AG10803 (cell line): ENCODE measurements at places on chromosomes 7 and 10.

DNA sequence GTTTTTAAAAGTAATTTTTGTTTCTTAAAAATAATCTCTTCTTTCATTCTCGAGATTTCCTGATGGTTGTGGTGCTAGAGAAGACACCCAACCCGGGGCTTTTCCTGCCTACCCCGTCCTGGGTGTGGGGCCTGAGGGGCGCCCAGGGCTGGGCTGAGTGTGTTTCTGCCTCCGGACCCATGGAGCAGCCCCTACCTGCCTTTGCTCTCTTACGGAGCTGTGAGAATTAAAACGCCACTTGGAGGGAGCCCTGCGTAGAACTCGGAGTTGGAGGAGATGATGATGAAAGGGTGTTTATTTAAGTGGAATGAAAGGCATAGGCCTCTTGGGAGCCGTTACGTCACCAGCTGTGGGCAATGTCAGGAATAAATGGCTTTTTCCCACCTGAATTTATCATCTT, 261.8 kb upstream of the SHH start:
- no peak for DNase-seq

DNA sequence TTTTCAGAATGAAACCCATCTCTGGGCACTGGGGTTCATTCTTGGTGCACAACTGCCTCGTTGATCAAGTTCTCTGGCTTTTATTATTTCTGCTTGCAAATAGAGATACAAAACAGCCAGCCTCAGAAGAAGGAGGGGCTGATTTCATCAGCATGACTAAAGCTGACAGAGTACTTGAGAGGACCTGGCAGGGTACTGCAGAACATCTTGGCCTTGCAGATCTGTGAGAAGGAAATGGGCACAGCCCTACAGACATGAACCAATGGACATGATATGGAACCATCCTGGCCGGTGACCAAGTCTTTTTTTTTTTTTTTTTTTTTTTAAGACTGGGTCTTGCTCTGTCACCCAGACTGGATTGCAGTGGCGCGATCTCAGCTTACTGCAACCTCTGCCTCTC, 240.6 kb downstream of the VTI1A start:
- peak; percentile 74 for DNase-seq

- DNase-seq, result peak; percentile 11
Measured at GRCh38 chr10:96746503-96746902, 26.2 kb upstream of the PIK3AP1 start.

- peak; percentile 43 for DNase-seq
Measured at GRCh38 chr7:41481353-41481752, 221.5 kb downstream of the INHBA start.

DNA sequence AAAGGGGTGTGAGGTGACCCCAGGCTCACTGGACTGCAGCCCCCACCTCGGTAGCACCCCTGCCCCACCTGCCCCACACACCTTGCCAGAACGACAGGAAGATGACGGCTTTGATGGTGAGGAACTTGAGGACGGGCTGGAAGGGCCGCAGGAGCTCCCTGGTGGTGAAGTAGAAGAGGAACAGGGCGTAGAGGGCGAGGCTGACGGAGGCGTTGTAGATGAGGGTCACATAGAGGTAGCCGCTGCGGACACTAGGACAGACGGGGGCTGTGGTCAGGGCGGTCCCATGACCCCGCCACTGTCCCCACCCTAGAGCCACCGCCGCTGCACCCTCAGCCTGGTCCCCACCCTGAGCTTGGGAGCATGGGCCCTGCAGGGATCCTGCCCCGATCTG, 7.6 kb downstream of the TMEM184A start:
- DNase-seq, result no peak

- no peak for DNase-seq
Measured at GRCh38 chr7:110940756-110941155, 150.2 kb upstream of the LRRN3 start.

- no peak for DNase-seq
Measured at GRCh38 chr7:93569189-93569588, 5.3 kb downstream of the CALCR start.

- peak; percentile 10 for DNase-seq
Measured at GRCh38 chr10:89540420-89540949, 5.1 kb upstream of the SLC16A12 start.

DNA sequence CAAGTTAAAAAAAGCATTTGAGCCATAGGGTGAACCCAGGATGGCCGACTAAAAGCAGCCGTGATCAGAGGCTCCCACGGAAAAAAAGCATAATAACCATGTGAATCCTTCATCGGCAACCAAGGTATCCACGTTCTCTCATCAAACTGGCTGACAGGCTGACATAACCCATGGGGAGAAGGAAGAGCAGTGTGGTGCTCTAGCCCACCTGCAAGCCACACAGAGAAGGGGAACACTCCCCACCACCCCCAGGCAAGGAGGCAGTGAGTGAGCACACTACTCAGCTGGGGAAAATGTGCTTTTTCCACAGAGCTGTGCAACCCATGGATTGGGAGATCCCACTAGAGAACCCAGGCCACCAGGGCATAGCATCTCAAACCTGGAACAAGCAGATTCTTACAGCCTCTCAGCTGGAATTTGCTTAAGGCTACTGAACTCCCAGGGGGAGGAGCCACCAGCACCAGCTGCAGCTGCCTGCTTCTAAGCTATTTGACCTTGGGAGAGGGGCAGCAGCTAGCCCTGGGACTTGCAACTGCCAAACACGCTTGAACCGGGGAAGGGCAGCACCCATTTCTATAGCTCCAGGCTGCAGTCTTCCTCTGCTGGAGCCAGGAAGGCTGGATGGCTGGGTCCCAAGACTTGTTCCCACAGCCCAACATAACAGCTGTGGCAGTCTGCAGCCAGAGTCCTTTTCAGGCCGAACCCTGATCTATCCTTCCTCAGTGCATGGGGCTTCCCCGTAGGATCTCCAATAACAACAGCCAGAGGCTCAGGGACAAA, 178.2 kb upstream of the NRG3 start:
- no peak for DNase-seq

DNA sequence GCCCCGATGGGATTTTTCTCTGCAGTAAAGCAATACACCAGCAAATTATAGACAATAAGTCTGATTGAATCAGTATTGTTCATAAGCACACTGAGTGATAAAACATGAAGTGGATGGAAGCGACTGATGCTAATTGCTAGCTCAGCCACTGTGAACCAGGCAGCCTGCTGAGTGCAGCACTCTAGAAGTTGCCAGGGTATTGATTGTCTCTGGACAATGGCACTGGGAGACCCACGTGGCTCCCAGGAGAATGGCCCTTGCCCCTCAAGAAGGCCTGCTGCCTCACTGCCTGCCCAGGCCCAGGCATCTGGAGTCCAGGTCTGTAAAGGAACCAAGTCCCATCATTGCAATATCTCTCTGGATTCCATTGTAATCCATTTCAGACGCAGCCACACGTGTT, 80.4 kb upstream of the TCERG1L start:
- DNase-seq, result no peak

DNA sequence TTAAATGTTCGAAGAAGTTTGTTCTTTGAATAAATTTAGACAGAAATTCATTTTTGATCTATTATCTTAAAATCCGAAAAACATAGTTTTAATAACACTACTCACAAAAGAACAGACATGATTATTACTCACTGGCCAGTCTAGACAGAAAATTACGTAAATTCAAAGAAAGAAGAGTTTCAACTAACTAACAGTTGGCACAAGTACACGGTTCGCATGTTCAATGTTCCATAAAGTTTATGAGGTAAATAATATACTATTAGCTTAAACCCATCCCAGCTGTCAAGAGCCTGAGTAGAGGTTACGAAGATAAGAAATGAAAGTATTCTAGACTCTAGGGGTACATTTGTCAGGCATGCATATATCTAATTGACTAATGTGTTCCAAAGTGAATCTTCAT, 151.8 kb upstream of the ASAH2 start:
- no peak for DNase-seq

DNA sequence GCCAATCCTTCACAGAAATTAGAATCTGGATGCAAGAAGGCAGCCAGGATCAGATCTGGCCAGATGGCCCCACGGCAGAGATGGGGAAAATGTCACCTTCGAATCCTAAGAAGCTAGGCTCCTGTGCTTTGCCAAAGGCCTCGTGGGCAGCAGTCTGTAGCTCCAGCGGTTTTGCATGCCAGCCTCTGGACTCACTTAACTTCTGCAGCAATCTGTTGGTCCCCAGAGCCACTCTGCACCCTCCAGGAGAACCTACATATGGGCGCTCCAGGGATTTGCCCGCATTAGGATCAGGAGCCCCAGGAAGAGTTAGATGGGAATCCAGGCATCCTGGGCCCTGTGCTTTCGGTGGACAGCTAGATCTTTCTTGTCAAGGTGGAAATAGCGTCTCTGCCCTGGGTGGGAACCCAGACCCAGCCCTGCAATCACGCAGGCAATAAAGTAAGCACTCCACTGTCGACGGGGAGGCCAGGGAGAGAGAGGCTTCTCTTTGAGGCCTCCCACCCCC, 10.1 kb upstream of the HOXA13 start:
- no peak for DNase-seq

DNA sequence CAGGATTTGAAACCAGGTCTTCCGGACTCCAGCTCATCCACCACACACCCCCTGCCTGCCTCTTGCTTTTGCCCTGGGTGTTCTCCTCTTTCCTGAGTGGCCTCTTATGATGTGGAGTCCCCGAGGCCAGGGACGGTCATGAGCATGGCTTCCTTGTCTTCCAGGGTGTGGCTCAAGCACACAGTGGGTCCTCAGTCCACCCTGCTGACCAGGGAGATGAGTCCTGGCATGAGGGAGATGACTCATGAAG, 32.8 kb downstream of the DNAJB12 start:
- no peak for DNase-seq

DNA sequence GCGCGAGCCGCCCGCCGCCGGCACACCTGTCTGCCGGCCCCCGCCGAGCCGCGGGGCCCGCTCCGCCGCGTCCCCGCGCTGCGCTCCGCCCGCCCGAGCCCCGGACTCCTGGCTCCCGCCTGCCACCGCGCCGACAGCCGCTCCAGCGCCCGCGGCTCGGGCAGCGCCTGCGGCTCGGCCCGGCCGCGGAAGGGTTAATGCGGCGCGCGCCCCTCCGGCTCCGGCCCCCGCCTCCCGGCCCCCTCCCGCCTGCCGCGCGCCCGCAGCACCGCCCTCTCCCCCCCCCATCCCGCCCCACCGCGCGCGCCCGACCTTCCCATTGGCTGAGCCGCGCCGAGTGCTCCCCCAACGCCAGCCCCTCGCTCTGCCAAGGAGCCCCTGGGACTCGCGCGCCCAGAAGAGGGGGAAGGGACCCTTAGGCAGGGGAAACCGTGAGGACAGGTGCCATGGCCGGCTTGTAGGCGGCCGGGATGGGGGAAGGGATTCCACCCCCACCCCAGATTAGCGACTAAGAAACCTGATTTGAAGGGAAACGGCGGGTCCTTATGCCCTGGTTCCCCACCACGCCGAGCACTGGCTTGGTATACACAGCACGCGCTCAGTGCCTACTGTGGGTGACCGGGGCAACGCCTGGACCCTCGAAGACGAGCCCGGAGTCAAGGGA, at the start of gene KCNH2:
KCNH2 (minus strand) TSS at position 196 of the 664 bp plus-strand sequence. CDS start 408 bp downstream, outside the sequence.
- DNase-seq, result no peak

DNA sequence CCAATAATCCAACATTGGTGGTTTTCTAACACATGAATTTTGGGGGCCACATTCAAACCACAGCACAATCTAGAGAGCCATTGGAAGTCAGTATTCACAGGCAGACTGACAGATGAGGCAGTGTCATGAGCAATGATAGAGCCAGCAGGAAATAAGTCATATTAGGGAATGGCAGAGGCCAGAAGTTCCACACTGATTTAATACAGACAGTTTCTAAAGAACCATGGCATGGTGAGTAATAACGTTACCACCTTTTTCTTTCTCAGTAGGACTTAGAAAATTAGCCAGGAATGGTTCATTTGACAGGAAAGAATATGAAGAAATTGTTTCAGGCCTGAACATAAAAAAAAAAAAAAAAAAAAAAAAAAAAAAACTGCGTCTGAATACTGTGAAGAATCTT, 210.3 kb downstream of the GPAM start:
- DNase-seq, result peak; percentile 2

GRCh38 chr10:95873139-95873538, 34.6 kb upstream of the CC2D2B start:
- DNase-seq, result no peak
